ENCODE measurements at places on chromosomes 16 and 17. TPM values are rescaled to one million over a fixed set of nuclear protein-coding genes. Genes with fewer than 3 reads are reported as not detected.

DNA sequence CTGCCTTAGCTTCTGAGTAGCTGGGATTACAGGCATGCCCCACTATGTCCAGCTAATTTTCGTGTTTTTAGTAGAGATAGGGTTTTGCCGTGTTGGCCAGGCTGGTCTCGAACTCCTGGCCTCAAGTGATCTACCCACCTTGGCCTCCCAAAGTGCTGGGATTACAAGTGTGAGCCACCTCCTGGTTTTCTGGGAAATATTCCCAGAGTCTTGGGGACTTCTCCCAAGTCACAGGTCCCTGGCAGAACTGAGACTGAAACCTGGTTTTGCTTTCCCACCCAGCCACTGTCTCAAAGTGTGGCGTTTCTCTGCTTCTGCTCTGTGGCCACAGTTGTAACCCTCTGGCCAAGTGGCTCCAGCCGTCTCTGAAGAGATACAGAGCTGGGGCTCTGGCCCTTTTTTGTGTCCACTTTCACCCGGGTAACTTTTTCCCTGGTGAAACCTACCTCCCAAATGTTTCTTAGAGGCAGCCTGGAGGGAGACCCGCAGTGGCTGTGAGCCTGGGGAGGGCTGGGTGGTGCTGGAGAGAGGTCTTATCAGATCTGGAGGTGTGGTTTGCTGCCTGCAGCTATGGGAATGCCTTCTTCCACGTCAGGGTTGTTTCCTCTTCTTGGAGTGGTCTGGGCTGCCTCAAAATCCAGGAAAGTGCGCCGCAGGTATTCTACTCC is 5.1 kb downstream of the KSR1 start:
- peak; percentile 72 for DNase-seq

DNA sequence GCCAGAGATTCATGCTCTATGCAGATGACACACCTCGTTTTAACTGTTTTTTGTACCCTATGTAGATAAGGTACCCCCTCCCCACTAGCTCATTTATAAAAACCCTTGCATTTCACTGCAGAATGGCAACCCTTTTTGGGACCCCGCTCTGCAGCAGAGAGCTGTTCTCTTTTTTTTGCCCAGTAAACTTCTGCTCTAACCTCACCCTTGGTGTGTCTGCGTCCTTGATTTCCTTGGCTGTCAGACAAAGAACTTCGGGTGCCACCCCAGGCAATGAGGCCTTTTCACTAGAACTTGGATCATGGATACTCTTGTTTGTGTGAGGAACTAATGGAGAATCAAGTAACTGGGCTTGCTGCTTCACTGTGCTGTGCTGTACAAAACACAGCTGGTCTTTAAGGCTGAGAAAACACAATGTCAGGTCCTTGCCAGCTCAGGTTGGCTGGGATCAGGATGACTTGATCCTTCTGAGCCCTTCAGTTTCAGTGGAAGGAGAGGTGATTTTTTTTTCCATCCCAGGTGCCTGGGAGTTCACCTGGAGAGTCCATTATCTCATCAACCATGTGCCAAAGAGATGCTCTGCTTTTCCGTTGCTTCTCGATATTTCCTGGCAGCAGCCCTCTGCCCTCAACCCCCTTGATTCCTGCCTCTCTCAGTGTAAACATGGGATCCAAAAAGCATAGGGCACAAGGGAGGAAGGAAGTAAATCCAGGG is 133.2 kb upstream of the FAM20A start:
- DNase-seq: no peak

The GPT2 gene
- total RNA-seq: 13.5 TPM

DNA sequence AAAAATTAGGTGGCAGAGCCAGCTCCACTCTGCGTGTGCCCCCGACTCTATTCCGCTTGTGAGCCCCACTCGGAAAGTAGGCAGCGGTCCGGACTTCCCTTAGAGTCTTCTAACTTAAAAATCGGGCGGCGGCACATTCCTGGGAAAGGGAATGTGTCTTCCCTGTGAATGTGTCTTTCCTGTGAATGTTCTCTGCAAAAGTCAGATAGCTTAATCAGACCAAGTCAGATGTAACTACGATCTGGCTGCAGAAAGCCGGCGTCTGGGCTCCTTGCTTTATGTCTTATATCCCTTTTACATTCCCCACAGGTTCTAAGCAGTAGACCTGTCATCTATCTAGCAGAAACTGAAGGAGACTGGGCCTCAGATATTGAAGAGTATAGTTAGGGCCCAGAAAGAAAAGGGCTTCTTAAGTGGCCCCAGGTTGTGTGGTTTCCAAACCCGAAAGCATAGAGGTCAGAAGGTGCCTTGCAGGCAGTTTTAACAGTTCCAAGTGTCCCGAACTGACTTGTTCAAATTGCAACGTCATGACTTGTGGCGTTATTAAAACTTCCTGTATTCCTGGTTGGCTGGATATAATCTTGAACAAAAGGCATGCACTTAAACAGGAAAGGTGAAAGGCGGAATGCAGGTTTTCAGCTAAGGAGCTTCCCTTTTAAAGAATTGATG is 601 bp downstream of the PHKB start:
- DNase-seq: peak; percentile 79

DNA sequence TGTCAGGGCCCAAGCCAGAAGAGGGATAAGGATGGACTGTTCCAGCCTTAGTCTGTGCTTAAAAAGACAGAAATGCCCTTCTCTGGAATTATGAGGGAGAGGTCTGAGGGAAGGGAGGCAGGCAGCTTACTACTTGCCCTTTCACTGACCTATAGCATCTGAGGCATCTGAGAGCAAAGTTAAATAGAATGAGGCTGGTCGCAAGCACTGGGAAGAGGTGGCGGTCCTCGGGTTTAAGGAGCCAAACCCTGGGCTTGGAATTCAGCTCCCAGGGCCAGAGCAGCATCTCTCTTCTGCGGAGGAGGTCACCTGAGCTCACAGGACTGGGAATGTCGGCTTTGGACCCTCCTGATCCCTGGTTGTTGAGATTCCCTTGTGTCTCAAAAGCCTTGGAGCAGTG is 3.1 kb upstream of the LIMD2 start:
- DNase-seq: no peak

DNA sequence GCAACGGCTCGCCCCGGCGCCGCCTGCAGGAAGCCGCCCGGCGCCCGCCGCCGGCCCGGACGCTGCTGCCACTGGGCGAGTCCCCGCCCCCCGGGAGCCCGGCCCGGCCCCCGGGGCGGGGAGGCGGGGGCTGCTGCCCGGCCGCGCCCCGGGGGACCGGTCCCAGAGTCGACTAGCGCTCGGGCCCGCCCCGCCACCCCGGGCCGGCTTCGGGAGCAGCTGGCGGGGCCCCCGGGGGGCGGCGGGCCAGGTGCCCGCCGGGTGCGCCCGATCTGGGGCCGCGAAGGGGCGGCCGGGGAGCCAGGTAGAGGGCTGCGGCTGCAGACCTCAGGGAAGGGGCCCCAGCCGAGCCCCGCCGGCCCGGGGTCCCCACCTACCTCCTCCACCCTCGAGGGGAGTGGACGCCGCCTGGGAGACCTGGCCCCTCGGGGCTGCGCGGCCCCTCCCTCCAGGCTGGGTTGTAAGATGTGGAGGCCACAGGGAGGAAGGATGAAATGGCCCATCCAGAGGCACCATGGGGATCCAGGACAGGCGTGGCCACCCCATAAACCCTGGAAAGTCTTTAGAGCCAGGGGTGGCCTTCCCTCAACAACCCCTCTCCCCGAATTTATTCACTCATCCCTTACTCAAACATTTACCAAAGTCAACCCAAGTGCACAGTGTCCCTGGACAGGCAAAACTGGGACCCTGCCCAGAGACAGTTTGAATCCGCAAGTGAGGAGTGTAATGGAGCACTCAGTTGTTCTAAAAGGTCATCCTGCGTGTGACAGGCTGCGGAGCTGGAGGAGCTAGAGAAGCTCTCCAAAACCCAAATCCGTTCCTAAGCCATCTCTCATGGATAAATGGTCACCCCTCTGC is at the start of gene CDYL2:
Gene CDYL2 (minus strand): TSS at position 73 of the 858 bp plus-strand sequence. CDS start 425 bp downstream, outside the sequence.
- peak; percentile 31 for DNase-seq

- no peak for DNase-seq
Measured at GRCh38 chr17:49388692-49389513, 25.8 kb downstream of the PHB1 start.

- DNase-seq: no peak
Measured at GRCh38 chr16:73253922-73254480, 206.1 kb upstream of the ZFHX3 start.

GRCh38 chr16:64589836-64590235 is 532.0 kb downstream of the CDH11 start:
- DNase-seq: peak; percentile 46

DNA sequence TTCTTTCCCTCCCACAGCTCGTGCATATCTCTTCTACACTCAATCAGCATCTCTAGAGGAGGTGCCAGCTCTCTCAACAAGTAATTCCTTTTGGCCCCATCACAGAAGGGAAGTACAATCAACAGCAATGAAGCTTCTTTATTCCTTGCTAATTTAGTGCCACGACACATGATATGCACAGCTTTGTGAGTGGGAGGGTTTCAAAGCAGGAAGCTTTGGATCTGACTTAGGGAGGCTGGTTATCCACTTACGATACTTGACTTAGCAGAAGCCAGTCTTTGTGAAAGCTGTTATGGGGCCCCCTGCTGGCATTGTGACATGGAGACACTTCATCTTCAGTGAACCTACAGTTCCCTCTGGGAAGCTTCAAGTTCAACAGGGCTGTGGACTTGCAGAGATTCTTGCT is 81.0 kb downstream of the TMEM100 start:
- peak; percentile 82 for DNase-seq

The SYT17 gene
- total RNA-seq: under 0.01 TPM

DNA sequence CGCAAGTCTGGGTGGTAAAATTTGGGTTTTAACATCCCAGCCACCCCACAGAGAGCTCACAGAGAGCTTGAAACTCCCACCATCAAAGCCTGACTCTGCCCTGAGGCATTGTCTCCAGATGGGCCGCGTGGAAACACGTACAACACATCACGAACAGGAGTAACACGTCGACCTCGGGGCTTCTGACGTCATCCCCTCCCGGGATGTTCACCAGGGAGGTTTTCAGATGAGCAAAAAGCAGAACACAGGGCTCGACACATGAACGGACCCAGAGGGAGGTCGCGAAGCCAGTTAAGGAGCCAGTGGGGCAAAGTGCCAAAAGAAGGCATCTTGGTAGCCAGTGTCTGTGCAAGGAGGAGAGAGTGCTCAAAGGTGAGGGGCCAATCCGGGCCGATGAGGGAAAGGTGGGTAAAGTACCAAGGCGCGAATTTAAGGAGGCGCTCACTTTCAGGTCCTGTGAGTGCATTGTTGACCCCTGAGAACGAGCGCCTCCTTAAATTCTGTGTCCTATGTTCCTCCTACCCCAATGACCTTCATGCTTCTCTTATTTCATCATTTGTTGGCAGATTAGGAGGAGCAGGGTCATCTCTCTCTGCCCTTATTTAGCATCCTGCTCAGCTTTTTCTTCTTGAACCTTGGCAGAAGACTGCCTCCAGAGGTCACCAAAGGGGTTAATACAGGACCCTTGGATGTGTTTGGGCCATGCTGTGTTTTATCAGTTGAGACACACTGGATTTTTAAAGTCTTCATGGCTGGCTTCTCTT is 5.6 kb downstream of the RCVRN start:
- no peak for DNase-seq

DNA sequence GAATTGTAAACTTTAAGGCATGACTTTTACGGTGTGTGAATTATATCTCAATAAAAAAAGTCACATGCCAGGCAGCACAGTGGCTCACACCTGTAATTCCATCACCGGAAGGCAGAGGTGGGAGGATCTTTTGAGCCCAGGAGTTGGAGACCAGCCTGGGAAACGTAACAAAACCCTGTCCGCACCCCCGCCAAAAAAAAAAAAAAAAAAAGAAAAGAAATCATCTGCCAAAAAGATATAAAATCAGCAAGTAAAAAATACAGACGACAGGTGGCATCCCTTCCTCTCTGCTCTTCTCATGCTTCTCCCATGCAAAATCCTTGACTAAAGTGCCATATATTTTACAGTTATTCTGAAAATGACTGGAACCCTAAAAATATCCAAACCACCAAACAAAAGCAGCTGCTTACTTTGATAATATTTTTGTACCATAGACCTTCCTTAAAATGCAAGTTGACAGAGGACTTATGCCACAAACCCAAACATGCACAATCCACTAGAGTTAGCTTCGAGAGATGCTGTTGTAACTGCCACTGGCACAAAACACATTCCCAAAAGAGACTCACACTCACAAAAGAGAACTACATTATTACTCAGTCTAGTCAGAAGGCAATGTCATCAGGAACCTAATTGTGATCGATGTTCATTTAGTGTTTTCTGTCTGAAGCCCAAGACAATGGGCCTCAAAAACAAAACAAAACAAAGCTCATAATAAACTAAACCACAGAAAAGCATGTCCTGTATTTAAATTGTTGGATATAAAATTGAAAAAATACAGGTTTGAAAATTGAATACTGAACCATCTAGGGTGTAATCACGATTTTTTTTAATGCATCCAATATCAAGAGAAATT is 2.4 kb downstream of the CRLF3 start:
- DNase-seq: no peak

DNA sequence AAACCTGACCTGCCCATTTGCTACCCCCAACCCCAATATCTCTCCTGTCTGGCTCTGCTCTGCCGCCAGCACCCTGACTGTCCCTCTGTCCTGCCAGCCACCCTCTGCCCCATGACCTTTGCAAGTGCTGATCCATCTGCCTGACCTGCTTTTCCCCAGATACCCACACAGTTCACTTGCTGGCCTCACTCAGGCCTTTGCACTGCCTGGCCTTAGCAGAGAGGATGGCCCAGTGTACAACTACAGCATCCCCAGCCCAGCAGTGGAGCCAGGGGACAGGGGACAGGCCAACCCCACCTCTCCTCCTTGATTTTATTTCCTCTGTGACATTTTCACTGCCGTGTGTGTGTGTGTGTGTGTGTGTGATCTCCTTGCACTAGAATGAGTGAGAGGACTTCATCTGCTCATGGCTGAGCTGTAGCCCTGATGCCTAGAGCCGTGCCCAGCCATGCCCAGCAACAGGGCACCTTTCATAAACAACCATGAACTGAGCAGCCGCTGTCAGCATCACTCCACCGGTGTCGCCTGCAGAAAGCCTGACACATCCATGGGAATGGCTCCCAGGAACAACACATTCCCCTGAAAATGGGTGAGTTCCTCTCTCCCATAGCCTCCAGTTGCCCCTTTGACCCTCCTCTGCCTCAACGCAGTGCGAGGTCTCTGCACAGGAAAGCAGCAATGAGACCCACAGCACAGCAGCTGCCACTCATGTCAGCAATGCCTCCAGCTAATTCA is 36.0 kb upstream of the RBFOX3 start:
- DNase-seq: no peak

DNA sequence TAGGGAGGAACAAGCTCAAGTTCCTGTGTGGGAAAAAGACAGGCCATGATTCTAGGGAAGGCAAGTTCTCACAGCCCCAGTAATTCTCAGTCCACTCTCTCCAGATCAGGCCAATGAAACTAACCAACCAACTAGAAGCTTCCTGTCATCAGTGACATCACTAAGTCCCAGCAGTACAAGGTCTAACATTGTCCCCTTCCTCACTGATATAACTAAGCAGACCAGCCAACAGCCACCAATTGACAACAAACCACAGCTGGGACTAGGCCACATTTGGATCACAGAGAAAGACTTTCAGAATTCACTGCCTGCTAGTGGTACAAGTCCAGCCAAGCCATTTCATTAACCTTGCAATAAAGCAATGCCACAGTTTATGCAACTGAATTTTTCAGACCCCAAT is 94.0 kb downstream of the CACNG1 start:
- DNase-seq: no peak

GRCh38 chr16:15983898-15984297 is 34.5 kb downstream of the ABCC1 start:
- DNase-seq: peak; percentile 39

The TVP23A gene
- not detected for total RNA-seq

GRCh38 chr16:9351440-9351839 is 260.0 kb downstream of the HAPSTR1 start:
- no peak for DNase-seq
